Activated CD4-positive, alpha-beta T cell treated with anti-CD3 and anti-CD28 coated beads, Interleukin-2, amount 10 ng/mL, durations not matched to agents 7 days and 5 days (primary cell): ENCODE measurements at places on chromosomes 11 and 22.
A peak's percentile ranks its signal among the peaks of the same experiment; 100 is the strongest.

DNA sequence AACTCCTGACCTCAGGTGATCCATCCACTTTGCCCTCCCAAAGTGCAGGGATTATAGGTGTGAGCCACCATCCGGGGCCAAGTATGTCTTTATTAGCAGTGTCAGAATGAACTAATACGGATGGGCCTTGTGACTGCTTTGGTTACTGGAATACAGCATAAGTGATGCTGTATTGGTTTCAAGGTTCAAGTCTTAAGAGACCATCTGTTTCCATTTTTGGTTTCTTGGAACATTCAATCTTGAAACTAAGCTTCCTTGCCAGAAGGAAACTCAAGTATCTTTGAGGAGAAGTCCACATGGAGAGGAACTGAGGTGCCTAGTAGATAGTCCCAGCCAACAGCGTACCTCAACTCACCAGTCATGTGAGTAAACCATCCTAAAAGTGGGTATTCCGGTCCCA is 58.8 kb downstream of the APOL3 start:
- DNase-seq = no peak

GRCh38 chr11:102341844-102342318 is 5.1 kb upstream of the BIRC2 start:
- peak; percentile 85 for DNase-seq

DNA sequence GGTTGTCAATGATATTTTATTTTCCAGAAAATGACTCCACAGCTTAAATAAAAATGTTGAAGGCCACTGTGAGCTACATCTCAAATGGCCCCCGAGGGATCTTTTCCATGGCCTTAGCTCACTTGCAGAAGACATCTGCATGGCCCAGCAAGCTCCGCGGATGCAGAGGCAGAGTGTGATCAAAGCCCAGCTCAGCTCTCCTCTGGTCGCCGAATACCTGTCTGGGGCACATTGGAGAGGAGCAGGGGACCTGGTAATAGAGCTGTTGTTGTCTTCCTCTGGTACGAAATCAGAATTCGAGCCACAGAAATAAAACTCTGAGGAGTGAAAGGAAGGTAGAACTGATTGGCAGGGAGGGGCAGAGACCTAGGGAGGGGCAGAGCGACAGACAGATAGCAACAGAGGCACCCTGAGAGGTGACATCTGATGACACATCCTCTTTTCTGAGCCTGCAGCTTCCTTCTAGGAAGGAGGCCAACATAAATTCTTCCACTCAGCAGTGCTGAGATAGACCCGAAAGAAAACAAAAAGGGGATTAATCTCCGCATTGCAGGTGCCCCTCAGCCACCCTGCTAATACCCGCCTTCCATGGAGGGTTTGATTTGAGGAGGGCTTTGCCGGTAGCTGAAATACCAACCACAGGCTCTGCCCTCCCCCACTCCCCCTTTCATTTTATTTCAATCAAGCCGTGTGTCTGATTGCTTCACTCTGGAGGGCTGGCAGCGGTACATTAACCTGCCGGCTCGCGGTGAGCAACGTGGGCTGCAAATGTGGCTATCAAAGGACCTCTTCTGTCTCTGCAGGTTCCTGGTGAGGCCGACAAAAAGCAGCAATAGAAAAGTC is 759.4 kb downstream of the OPCML start:
- no peak for DNase-seq

DNA sequence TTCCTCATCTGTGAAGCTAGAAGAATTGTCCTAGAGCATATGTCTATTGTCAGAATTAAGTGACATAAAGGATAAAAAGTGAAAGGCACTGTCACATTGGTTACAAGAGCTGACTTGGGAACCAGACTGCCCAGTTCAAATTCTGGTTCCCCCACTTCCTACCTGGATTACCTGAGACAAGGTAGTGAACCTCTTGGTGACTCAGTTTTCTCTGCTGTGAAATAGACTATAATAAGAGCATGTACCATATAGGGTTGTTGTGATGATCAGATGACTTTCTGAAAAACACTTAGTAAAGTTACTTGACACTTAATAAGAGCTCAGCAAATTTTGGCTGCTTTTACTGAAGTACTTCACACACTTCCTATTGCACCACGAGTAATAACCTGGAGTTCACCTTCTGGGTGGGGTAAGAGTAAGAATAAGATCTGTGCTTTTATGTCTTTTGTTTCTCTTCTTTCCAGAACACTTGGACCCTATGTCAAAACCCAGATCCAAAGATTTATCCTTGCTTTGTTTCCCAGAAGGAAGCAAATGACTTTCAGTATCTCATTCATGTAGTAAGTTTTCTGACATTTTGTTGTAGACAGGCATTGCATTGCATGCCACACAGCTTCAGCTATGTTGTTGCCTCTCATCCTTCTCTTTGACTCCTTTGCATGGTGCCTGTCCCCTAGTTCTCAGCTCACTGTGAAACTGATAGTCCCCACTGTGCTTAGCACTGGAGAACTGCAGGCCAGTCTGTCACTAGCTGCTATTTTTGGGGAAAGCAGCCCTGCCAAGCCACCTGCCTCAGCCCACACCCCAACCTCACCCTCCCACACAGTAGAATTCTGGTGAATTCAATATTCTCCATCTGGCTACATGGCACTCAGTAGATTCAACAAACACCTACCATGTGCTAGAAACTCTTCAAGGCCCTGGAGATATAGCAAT is 121.8 kb upstream of the POU2AF2 start:
- no peak for DNase-seq

GRCh38 chr22:21946262-21946925 is 6.3 kb downstream of the PPM1F start:
- no peak for DNase-seq

- no peak for DNase-seq
Observed at GRCh38 chr11:89433278-89433677, 57.9 kb downstream of the NOX4 start.

GRCh38 chr11:66566221-66566620 is 2.2 kb downstream of the CTSF start:
- no peak for DNase-seq

- DNase-seq = no peak
Observed at GRCh38 chr22:41917903-41918791, 3.3 kb upstream of the SHISA8 start.

- DNase-seq = no peak
Observed at GRCh38 chr11:130600616-130601015, 152.2 kb downstream of the ADAMTS15 start.

- no peak for DNase-seq
Observed at GRCh38 chr11:94938095-94939055, 35.0 kb downstream of the CWC15 start.

GRCh38 chr11:20564846-20565635 is 34.4 kb upstream of the SLC6A5 start:
- no peak for DNase-seq

DNA sequence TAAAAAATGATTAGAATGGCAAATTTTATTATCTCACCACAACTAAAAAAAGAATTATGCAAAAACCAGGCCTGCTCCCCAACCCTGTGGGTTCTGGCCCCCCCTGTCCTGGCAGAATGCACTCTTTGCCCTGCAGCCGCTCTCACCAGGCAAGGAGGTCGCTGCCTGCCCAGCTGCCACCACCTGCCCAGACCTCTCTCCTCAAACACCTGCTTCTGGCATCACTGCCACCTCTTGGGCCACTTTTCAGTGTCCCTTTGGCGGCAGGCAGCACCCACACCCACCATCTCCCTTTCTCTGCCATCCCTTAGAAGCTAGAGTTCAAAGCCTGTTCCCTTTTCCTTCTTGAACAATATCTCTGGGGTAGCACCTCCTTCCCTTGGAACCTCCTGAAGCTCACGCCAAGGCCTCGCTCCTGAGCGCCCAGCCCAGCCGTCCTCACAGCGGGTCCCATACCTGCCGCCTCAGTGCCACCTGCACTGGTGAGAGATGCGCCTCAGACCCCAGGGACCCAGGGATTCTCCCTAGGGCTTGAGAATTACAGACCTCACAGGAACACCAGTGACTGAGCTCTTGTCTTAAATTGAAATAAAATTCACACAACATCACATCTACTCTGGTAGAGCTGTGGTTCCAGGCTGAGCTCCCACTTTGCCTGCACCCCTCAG is 44.6 kb downstream of the SGSM3 start:
- no peak for DNase-seq

DNA sequence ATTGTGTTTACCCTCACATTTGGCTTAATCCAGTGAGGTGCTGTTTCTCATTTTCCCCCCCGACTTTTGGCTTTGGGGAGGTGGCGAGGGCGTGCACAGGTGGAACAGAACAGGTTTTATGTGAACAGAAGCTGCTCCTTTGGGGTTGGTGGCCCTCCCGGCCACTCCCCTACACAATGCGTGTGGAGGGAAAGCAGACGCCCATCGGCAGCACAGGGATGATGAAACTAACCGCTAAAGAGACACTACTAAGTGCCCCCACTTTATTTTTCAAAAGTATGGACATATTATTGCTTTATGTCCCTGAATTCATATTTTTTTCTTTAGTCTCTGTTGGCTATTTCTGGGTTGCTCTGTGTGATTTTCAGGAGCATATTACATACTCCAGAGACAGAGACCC is 160.9 kb downstream of the ENTHD1 start:
- DNase-seq = no peak

DNA sequence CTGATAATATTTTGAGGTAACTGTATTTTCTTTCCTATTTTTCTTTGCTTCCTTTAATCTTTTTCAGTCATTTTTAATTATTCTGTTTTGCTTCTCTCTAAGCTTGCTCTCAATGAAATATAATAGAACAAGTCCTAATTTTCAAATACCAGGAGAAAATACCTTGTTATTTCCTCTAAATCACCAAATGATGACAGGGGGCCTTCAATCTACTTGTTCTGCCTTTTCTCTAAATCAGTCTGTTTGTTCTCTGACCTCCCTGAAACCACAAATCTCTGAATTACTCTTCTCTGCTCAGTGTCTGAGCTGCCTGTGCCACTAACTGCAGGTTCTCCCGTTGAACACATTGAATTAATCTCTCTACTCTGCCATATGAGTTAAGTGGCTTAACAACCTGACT is 286.2 kb downstream of the C11orf87 start:
- DNase-seq = no peak

- DNase-seq = no peak
Observed at GRCh38 chr11:125258291-125259032, 93.9 kb downstream of the PKNOX2 start.

DNA sequence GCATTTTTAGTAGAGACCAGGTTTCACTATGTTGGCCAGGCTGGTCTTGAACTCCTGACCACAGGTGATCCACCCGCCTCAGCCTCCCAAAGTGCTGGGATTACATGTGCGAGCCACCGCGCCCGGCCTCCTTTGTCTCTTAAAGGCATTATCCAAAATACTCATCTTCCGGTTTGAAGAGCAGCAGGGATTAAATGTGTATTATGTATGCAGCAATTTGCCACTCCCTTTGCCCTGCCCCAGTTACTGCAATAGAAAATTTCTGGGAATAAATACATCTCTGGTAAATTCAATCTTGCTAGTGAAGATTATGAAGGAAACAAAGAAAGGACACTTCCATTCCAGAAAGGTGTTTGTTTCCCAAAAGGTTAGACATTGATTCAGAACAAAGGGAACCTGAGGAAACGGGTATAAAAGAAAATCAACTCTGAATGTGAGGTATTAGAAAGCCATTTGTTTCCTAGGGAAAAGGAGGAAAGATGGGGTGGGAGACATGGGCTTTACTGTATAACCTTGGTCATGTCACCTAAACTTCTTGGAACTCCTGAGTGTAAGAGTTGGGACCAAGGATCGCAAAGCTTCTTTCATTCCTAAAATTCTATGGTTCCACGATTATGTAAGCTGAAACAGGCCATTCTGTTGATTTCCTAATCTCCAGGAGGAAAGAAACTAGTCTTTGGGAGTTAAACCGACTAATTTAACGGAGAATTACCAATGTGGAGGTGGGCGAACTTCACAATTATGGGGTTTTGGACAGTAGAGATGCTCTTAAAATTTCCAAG is 959 bp upstream of the HIPK3 start:
- DNase-seq = no peak

DNA sequence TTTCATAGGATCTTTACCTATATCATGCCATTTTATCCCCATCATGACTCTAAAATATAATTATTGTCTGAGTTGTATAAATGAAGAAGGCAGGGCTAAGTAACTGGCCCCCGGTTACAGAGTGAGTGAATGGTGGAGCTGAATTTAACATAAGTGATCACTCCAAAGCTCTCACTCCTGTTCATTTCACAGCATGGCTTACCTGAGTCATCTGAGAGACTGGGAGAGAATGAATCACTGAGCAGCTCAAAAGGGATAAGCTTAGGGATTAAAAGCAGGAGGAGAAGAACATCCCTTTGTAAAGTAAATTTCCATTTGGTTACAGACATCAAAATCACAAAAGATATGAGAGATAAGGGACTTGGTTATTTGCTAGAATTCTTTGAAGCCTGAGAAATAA is 294.0 kb upstream of the CTSC start:
- no peak for DNase-seq

DNA sequence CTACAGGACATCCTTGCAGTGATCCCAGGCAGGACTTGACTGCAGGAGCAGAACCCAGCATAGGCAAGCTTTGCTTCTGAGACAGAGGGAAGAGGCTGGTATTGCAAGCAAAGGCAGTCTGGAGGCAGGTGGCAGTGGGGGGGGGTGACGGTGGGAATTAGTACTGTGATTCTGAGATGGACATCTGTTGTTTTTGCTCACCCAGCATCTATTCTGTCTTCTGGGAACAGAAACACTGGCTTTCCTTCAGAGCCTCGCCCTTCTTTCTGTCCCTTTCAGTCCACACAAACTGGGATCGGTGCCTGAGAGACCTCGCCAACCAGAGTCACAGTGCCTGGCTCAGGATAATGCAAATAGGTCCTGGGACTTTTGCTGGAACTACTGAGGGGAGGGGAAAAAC is 31.2 kb upstream of the RASL10A start:
- no peak for DNase-seq

- DNase-seq = no peak
Observed at GRCh38 chr22:46574993-46575910, 37.8 kb upstream of the CELSR1 start.

DNA sequence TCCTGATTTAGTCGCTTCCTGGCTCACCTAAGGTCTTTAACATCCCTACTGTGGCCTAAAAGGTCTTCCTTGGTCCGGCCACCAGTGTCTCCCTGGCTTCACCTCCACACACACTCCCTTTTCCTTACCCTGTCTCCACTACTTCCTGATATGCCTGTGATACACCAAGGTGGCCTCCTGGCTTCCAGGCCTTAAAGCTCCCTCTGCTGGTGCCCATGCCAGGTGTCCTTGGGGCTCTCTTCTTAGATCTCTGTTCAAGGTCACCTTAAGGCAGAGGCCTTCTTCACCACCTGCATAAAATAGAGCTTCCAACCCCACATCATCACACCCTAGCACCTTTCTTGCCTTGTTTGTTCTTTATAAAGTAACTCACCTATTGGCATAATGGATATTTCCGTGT is 787.7 kb downstream of the NTM start:
- DNase-seq = no peak

DNA sequence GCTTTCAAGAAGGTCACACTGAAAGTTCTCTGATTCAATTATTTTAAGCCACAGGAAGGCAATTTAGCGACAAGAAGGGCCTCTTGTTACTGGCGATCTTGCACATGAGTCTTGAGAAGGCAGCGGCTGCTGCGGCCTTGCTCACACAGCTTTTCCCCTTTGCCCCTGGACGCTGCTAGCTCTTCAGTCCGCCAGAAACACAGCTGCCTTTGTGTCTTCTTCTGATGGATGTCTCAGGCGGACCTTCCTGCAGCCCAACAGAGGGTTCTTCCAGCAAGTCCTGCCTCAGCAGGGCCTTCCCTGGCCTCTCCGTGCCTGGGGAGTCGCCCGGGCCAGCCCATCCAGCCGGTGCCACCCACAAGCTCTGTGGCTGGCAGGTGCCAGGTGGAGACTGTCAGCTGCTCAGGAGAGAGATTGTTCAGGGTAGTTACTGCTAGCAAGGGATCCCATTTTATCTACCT is 59.4 kb downstream of the PKNOX2 start:
- DNase-seq = no peak
